Activated T-cell treated with anti-CD3 and anti-CD28 coated beads, Interleukin-2, amount 50 U/mL, for 72 hours (primary cell): ENCODE measurements at places on chromosomes 2 and 18. TPM values are rescaled to one million over a fixed set of nuclear protein-coding genes. Genes with fewer than 3 reads are reported as not detected.

The LIMS3 gene
- 1.3 TPM for total RNA-seq

The ELOA2 gene
- total RNA-seq: not detected

The ERFE gene
- 0.88 TPM for total RNA-seq

The ANTXR1 gene
- total RNA-seq: not detected

The ELP2 gene
- total RNA-seq: 107 TPM

The DCDC2C gene
- not detected for total RNA-seq

The ING5 gene
- 42.6 TPM for total RNA-seq

The EXOC6B gene
- total RNA-seq: 11.6 TPM

DNA sequence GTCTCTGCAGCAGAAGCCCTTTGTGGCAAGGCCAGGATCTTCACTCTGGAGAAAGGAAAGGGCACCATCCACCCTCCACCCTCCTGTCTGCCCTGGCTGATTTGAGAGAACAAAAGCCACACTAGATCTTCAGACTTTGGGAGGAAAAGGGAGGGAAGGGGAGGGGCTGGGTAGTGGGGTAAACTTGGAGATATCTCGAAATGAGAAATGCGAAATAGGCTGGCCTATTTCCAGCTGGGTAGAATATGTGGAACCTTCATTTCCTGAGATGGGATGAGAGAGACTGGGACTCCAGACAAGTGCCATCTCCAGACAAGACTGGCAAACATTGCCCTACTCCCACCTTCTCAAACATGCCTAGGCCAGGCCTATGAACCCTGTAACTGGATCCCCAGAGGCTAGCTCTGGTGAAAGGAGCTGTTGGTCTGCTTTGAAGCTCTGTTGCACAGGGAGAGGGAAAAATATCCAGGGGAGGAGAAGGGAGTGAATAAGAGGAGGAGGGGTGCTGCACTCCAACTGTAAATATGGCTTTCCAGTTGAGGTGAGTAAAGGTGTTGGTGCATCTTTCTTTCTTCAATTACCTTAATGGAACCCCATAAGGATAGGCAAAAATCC, 1.7 kb downstream of the HOXD12 start:
- H3K27me3 ChIP-seq: peaks cover 92% of the 10 kb centered on the region
- H3K4me1 ChIP-seq: peaks cover 46% of the 10 kb centered on the region

DNA sequence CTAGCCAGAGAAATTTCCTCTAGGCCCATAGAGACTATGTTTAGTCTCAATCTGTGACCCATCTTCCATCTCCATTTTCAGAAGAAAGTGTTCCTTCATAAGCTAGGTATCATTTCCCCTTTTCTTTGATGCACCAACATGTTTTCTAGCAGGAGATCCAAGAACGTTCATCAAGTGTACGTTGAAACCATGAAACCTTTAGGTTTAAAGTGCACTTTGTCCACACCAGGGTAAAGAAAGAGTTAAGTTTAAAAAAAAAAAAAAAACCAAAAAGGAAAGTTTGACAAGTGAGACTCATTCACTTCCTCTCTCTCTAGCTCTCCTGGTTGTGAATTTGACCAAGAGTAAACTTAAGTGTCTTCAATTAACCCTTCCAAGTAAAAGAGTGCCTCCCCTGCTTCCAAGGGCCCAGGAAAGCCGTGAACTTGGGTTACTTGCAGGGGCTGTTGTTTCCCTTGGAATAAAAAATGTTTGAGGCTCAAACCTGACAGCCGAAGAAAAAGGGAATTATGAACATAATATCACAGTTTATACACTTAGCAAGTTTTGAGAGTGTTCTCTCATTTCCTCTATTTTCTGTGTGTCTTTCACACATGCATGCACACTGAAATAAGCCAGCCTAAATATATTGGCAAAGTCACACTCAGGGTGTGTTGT, 56.7 kb downstream of the LBH start:
- H3K36me3 ChIP-seq: no peaks in the 10 kb centered on the region
- H3K4me1 ChIP-seq: peaks cover 31% of the 10 kb centered on the region
- H3K27ac ChIP-seq: no peak overlapping the region
- no peaks in the 10 kb centered on the region for H3K27me3 ChIP-seq
- peak overlapping the region; percentile 36 for H3K4me3 ChIP-seq

DNA sequence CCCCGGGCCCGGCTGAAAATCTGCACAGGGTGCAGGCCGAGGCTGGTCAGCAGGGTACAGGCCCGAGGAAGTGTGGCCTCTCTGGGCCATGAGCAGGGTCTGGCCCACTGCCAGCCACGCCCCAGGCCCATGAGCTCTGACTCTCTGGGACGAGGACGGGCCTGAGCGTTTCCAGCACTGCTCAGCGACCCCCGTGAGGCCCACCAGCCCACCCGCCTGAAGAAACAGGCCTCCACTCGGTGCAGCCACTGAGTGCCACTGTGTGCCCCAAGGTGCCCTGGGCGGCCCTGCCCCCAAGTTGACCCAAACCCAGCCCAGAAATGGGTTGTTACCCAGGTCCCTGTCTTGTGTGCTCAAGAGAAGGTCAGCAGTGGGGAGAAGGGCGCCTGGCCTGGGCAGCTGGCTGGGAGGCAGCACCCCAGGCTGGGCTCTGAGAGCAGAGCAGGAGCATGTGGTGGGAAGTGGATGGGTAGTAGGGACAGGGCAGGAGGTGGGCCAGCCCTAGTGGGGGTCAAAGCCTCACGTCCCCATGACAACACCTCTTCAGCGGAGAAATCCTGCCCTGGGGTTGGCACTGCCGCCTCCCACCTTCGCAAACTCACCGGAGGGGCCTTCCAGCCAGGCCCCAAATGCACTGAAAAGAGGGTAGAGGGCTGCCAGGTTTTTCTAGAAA, 2.1 kb upstream of the SNED1 start:
- peaks cover 6% of the 10 kb centered on the region for H3K4me1 ChIP-seq
- no peak overlapping the region for H3K4me3 ChIP-seq
- no peaks in the 10 kb centered on the region for H3K36me3 ChIP-seq
- peaks cover 21% of the 10 kb centered on the region for H3K27me3 ChIP-seq
- no peak overlapping the region for H3K27ac ChIP-seq

DNA sequence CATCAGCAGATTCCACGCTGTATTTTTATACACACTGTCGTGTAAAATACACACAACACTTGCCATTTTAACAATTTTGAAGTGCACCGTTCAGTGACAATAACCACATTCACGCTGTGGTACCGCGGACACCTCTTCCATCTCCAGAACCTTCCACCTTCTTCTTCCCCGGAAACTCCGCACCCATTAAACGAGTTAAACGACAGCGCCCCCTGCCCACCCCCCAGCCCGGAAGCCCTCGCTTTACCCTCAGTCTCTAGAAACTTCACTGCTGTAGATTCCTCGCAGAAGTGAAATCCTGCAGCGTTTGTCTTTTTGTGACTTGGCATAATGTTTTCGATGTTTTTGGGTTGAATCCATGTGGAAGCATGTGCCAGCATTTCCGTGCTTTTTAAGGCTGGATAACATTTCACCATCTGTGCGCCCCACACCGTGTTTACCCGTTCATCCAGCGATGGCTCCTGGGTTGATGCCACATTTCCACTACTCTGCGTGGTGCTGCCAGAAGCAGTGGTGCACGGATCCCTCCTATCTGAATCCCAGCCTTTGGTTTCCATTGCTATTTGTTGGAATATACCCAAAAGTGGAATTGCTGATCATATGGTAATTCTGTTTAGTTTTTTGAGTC, 32.0 kb upstream of the TMEM18 start:
- peaks cover 10% of the 10 kb centered on the region for H3K4me1 ChIP-seq
- H3K36me3 ChIP-seq: no peaks in the 10 kb centered on the region
- no peak overlapping the region for H3K4me3 ChIP-seq
- H3K27ac ChIP-seq: no peak overlapping the region

GRCh38 chr2:20282916-20283592, 58.1 kb upstream of the SDC1 start:
- no peak for DNase-seq
- H3K4me3 ChIP-seq: no peak overlapping the region
- peaks cover 5% of the 10 kb centered on the region for H3K4me1 ChIP-seq
- no peaks in the 10 kb centered on the region for H3K27me3 ChIP-seq
- H3K36me3 ChIP-seq: peaks cover 5% of the 10 kb centered on the region

- no peak overlapping the region for H3K27ac ChIP-seq
- DNase-seq: no peak
- H3K4me3 ChIP-seq: no peak overlapping the region
These were observed 30.9 kb downstream of the OSBPL6 start for GRCh38 chr2:178225006-178225805.

- H3K4me3 ChIP-seq: no peak overlapping the region
- no peaks in the 10 kb centered on the region for H3K36me3 ChIP-seq
- H3K4me1 ChIP-seq: no peaks in the 10 kb centered on the region
- DNase-seq: no peak
- H3K27me3 ChIP-seq: no peaks in the 10 kb centered on the region
These were observed 1442.6 kb downstream of the SUCLG1 start for GRCh38 chr2:83016343-83017110.

DNA sequence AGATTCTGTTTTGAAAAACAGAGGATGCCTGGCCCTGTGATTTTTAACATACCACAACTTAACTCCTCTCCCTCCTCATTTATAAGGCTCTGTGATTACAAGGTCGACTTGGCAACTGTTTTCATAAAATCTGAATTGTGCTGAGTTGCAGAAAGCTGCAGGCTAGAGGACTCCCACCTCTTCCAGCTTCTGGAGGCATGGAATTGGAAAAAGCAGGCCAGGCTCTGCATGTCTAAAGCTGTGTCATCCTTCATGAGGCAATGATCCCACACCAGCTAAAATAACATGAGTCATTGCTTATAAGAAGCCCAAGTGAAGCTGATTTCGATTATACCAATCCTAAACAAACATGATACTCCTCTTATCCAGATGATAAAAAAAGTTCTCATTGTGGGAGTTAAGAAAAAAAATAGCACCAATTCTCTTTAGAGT, 11.7 kb downstream of the ARHGAP28 start:
- no peak overlapping the region for H3K27ac ChIP-seq
- no peak overlapping the region for H3K4me3 ChIP-seq
- no peaks in the 10 kb centered on the region for H3K36me3 ChIP-seq
- H3K27me3 ChIP-seq: no peaks in the 10 kb centered on the region

- peaks cover 10% of the 10 kb centered on the region for H3K4me1 ChIP-seq
- H3K36me3 ChIP-seq: peaks cover 4% of the 10 kb centered on the region
- no peak for DNase-seq
- H3K27ac ChIP-seq: no peak overlapping the region
- H3K4me3 ChIP-seq: no peak overlapping the region
- H3K27me3 ChIP-seq: peaks cover 31% of the 10 kb centered on the region
These were observed 115.7 kb upstream of the MSTN start for GRCh38 chr2:190178066-190178722.

DNA sequence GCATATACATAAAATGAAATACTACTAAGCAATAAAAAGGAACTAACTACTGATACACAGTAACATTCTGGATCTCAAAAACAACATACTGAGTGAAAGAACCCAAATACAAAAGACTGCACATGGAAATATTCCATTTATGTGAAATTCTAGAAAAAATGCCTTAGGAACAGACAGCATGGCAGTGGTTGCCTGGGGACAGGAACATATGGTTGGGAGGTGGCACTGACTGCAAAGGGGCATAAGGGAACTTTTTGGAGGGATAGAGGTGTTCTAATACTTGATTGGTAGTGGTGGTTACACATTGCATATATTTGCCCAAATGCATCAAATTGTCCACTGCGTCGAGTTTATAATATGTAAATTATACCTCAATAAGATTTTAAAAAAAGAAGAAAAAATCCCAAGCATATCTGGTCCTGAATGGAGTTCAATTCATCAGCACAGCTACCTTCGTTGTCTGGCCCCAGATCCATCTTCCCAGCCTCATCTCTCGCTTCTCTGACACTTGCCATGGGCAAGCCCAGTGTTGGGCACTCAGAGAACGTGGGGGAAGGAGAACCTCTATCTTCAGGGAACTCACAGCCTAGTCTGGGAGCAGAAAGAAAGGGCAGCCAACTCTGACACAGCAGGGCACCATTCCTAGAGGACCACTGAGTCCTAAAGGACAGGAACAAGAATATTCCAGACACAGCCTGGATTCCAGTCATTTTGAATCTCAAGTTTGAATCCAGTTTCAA, 8.6 kb upstream of the SMAD4 start:
- H3K4me1 ChIP-seq: peaks cover 4% of the 10 kb centered on the region
- H3K27ac ChIP-seq: no peak overlapping the region
- H3K27me3 ChIP-seq: no peaks in the 10 kb centered on the region
- peaks cover 5% of the 10 kb centered on the region for H3K36me3 ChIP-seq

DNA sequence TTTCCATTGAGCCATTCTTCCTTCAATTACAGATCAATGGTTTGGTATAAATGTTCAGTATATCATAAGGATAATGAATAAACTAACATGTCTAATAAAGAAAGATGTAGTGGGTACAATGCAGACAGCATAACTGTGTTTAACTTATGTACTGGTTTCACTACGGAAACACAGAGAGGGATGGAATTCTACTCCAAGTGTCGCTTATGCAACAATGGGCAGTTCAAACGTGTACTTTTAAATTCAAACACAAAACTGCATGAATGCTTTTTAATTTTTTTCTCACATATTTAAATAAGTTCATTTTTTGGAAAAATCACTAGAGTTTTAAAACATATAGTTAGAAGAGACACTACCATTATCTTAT, 74.7 kb downstream of the COBLL1 start:
- H3K4me1 ChIP-seq: peaks cover 6% of the 10 kb centered on the region
- DNase-seq: no peak
- H3K36me3 ChIP-seq: no peaks in the 10 kb centered on the region
- no peak overlapping the region for H3K4me3 ChIP-seq
- H3K27ac ChIP-seq: no peak overlapping the region

DNA sequence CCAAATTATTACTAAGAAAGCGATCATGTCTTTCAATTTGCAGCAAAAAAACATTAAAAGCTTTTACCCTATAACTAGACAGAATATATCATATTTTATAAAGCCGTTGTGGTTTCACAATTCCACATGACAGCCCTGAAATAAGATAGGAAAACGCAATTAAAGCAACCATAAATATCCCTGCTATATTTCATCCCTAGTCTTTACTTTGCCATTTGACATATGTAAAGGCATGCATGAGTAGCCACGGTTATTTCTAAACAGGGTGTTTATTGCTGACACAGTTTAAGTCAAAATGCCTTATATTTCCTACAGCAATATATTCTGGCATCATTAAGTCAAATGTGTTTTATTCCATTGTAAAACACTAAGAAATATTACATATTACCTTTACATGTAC, 239.9 kb downstream of the DSEL start:
- H3K4me3 ChIP-seq: no peak overlapping the region
- no peaks in the 10 kb centered on the region for H3K36me3 ChIP-seq
- peaks cover 4% of the 10 kb centered on the region for H3K4me1 ChIP-seq

GRCh38 chr2:86274918-86275275, 62.5 kb downstream of the REEP1 start:
- peaks cover 29% of the 10 kb centered on the region for H3K4me1 ChIP-seq
- DNase-seq: no peak
- H3K27me3 ChIP-seq: peaks cover 6% of the 10 kb centered on the region
- no peak overlapping the region for H3K27ac ChIP-seq
- no peak overlapping the region for H3K4me3 ChIP-seq

DNA sequence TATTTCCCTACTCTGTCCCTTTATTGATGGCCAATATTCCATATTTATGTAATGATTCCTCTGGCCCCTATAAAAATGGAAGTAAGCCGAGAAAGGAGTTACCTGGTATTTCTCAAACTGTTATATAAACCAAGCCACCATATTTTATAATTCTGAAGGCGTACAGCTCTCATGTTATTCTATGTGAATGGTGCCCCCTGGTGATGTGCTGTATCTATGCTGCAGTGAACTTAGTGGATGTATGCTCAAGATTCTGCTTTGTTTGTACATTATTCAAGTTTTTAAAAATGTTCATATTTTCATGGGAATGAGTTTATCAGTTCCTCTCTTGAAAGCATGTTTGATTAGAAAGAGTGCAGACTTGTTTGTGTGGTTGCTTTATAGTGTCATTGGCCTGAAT, 194.5 kb upstream of the LRRTM1 start:
- H3K4me1 ChIP-seq: no peaks in the 10 kb centered on the region
- H3K27me3 ChIP-seq: no peaks in the 10 kb centered on the region
- H3K4me3 ChIP-seq: no peak overlapping the region
- no peak for DNase-seq
